ENCODE measurements at places on chromosomes 3 and 15. TPM values are rescaled to one million over a fixed set of nuclear protein-coding genes. Genes with fewer than 3 reads are reported as not detected.

Gene CEMIP
- total RNA-seq = 466 TPM

Gene GOLGA8N
- 4.4 TPM for total RNA-seq

Gene SLC2A2
- 0.09 TPM for total RNA-seq

Gene PIF1
- 7.2 TPM for total RNA-seq

Gene TMEM212
- not detected for total RNA-seq

Gene IGSF11
- total RNA-seq = 0.14 TPM

Gene AGBL1
- total RNA-seq = not detected

Gene FILIP1L
- 74.7 TPM for total RNA-seq

Gene TMCO5A
- total RNA-seq = not detected

Gene WDR49
- under 0.01 TPM for total RNA-seq

Gene MANF
- 120 TPM for total RNA-seq

Gene LRTM1
- total RNA-seq = not detected

Gene TPRA1
- 47.4 TPM for total RNA-seq

Gene FRMD4B
- total RNA-seq = 0.14 TPM

Gene C3orf85
- total RNA-seq = not detected

Gene PDCD6IP
- total RNA-seq = 58.9 TPM

Gene ITIH3
- 0.09 TPM for total RNA-seq

Gene STRC
- not detected for total RNA-seq

Gene PLCL2
- total RNA-seq = 7.4 TPM

Gene CIB2
- 2.4 TPM for total RNA-seq

Gene HYAL2
- total RNA-seq = 80.7 TPM

Gene IL17RB
- total RNA-seq = not detected

Gene KCNAB1
- total RNA-seq = under 0.01 TPM

Gene OIP5
- total RNA-seq = 0.74 TPM

Gene NR2E3
- 0.14 TPM for total RNA-seq

Gene TRAT1
- not detected for total RNA-seq

Gene MINAR1
- total RNA-seq = 0.57 TPM

Gene CPN2
- not detected for total RNA-seq

Gene ADAMTS7
- total RNA-seq = 3.8 TPM

Gene ESYT3
- 0.28 TPM for total RNA-seq

Gene GOLGA8M
- 0.92 TPM for total RNA-seq

Gene CEP19
- total RNA-seq = 4.3 TPM

Gene SPTSSB
- total RNA-seq = not detected

Gene HCLS1
- 7.2 TPM for total RNA-seq

Gene CAMP
- not detected for total RNA-seq

Gene CCR9
- not detected for total RNA-seq

Gene INSYN1
- total RNA-seq = 5.1 TPM

Gene UROC1
- total RNA-seq = not detected

Gene LAMB2
- 458 TPM for total RNA-seq

Gene SENP8
- 2.6 TPM for total RNA-seq

Gene FGD5
- total RNA-seq = 0.14 TPM

Data from smooth muscle cell of bladder (primary cell).